ENCODE measurements at places on chromosomes 5 and 9. TPM values are rescaled to one million over a fixed set of nuclear protein-coding genes. Genes with fewer than 3 reads are reported as not detected.

- no peak for DNase-seq
These were observed 110.3 kb downstream of the NXNL2 start for GRCh38 chr9:88645172-88645878.

DNA sequence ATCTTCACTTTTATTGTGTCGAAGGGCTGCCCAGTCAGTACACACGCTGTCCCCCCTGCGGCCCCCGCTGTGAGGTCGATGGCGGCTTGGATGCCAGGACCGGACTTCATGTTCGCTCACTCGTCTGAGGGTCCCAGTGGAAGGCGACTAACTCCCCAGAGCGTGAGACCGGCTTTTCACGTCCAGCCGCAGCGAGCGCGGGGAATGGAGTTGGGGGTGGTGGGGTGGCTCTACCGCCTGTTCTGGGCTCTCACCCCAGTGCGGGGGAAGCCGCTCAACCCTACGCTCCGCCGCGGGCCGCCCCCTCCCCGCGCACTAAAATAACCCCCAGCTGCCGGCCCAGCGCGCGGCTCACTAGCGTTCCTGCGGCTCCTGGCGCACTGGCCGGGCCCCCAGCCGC, at the start of gene SLC25A2:
Gene SLC25A2 (minus strand): TSS at position 294 of the 400 bp plus-strand sequence. CDS start 184 bp downstream, at position 110.
- no peak for DNase-seq

Gene CCL28
- total RNA-seq: 26.6 TPM

GRCh38 chr5:178221853-178222252, 10.7 kb downstream of the PHYKPL start:
- no peak for DNase-seq

Measured in renal cortical epithelial cell (primary cell).